ENCODE measurements at places on chromosomes 6 and 20.
A peak's percentile ranks its signal among the peaks of the same experiment; 100 is the strongest.

GRCh38 chr6:135438907-135439535 lies 58.5 kb downstream of the AHI1 start:
- DNase-seq, result no peak

DNA sequence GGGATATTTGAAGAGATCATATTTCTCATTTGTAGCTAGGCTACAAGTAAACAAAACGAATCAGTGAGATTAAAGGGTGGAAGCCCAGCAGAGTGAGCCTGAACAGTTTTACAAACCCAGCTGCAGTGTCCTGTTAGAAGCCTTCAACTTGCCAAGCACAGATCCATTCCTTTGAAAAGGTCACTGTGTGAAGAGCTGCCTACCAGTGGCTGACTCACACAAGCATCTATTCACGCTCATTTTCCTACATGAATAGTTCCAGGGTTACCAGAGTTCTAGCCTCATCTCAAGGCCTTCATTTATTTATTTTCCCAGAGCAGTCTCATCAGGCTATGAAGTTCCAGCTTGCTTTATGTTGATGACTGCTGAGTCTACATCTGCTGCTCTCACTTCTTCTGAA lies 25.7 kb upstream of the MLIP start:
- DNase-seq, result no peak

DNA sequence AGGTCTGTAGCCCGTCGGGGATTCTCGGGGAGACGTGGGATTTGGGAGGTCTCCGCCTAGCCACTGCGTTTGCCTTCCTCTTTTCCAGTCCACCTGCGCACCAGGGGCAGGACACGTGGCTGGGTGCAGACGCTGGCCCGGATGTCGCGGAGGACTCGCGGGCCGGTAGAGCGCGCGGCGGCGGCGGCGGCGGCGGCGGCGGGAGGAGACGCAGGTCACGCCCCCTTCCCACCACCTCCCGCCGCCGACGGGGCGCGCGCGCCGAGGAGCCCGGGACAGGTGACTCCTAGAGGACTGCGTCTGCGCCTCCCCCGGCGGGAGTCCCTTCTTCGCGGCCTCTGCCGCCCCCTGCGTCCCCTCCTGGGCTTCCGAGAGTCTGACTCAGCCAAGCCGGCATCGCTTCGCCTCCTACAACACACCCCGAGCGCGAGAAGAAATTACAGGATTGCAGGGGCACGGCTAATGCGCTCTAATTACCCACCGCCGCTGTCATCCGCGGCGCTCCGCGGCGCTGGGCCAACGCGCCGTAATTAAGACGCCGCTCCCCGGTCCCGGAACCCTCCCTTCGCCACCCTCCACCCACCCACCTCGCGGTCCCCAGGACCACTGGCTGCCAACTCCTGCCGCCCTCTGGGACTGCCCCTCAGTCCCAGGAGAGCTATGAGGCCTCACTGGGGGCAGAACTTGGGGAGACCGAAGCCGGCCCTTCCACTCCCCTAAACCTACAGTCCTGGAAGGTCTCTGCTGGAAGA lies 124.5 kb downstream of the MRPL14 start:
- peak; percentile 30 for DNase-seq

DNA sequence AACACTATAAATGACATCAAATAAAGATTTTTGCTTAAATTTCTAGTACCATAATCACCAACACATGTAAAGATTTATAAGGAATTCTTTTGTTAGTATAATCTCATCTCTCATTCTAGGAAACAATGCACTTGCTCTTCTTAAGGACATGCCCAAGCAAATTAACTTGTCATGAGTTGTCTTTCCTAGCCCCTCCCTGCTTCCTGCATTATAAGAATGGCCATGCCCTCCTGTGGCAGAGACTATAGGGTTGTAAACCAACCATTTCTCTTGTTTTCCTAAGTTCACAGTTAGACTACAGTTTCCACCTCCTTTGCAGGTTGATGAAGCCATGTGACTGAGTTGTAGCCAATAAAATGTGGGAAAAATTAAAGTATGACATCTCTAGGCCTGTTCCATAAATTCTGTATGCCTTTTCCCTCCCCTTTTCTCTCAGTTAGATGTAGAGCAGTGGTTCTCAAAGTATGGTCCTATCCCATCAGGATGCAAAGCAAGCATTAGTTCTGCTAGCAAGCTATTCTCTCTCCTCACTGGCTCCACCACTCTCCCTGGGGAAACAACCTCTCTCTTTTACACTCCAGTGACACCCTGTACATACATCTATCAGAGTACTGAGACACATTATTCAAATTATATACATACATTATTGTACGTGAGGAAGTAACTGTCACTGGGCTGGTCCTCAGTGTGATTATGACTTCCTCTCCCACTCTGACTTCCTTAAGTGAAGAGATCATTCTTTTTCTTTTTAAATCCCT lies 295.0 kb downstream of the PKHD1 start:
- no peak for DNase-seq

DNA sequence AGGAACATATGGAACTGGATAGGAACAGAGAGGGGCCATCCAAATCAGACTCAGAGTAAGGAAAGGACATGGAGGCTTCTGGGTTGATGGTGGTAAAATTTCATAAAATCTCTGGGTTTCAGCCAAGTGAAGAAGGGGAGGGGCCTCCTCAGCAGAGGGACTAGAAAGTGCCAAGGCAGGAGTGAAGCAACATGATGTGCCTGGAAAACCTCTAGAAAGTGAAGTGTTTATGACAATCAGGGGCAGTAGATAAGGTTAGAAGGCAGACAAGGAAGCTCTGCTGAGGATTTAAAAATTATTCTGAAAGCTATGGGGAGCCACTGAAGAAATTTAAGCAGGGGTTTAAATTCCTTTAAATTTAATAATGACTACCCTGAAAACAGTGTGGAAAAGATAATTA lies 126.0 kb upstream of the TENT5A start:
- DNase-seq, result no peak

DNA sequence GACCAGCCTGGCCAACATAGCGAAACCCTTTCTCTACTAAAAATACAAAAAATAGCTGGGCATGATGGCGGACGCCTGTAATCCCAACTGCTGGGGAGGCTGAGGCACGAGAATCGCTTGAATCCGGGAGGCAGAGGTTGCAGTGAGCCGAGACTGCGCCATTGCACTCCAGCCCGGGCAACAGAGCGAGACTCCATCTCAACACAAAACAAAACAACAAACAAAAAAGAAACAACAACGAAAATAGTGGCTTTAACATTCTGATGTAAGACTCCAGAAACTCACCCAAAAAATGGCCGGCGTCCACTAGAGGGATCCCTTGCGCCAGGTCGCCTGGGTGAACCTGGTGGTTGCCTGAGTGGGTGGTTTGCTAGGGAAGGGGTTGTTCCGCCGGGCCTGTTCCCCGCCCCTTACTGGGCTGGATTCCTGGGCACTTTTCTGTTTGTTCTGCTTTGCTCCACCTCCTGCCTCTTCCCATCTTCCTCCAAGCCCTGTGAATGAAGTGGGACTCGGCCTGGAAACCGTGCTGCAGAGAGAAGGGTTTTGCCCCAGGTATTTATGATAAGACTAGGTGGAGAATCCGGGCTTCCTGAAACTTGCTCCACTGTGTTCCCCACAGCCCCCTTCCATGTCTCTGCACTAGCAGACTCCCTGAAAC lies 1.5 kb downstream of the PABPC1L start:
- peak; percentile 13 for DNase-seq

DNA sequence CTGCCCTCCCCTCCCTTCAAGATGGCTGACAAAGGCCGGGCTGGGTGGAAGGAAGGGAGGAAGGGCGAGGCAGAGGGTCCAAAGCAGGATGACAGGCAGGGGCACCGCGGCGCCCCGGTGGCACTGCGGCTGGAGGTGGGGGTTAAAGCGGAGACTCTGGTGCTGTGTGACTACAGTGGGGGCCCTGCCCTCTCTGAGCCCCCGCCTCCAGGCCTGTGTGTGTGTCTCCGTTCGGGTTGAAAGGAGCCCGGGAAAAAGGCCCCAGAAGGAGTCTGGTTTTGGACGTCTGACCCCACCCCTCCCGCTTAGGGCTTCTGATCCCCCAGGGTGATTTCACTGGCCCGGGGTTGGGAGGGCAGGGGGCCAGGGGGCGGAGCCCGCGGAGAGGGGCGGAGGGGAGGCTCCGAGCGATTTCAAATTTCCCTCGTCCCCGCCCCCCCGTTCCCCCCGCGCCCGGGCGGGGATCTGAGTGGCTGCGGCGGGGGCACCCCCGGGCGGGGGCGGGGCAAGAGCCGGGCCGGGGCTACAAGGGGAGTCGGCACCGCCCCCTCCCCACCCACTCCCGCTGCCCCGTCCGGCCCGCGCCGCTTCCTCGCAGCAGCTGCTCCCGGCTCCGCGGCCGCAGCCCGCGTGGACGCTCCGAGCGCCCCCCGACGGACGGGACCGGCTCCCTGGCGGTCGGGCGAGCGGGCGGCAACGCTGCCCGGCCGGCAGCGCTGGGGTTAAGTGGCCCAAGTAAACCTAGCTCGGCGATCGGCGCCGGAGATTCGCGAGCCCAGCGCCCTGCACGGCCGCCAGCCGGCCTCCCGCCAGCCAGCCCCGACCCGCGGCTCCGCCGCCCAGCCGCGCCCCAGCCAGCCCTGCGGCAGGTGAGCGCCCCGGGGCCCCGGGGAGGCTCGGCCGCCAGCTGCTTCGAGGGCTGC lies at the start of gene DNMT3B:
Gene DNMT3B (plus strand): TSS at position 555 of the 923 bp plus-strand sequence. CDS start 17,939 bp downstream, outside the sequence.
- peak; percentile 64 for DNase-seq

- DNase-seq, result no peak
These were observed 119.0 kb downstream of the ISM1 start for GRCh38 chr20:13340088-13340487.

DNA sequence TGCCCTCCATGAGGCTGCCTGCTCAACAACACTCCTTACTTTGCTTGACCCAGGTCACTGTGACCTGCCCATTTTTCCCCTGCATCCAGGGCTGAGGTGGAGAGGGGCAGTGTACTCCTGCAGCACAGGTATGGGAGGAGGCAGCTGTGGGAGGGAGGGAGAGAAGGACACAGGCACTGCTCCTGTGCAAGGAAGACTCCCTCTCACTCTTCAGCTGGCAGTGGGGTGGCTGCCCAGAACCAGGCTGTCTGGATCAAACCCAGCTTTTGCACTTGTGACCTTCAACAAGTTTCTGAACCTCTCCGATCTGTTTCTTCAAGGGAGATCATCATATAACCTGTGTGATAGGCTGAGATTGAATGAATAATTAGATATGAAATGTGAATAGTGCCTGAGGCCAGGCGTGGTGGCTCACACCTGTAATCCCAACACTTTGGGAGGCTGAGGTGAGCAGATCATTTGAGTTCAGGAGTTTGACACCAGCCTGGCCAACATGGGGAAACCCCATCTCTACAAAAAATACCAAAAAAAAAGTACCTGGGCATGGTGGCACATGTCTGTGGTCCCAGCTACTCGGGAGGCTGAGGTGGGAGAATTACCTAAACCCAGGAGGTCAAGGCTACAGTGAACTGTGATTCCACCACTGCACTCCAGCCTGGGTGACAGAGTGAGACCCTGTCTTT lies 14.1 kb downstream of the TGIF2 start:
- DNase-seq, result no peak

- DNase-seq, result no peak
These were observed 17.5 kb upstream of the KCNK16 start for GRCh38 chr6:39339868-39340550.

GRCh38 chr6:41683523-41684310 lies 45.4 kb downstream of the MDFI start:
- peak; percentile 66 for DNase-seq

- no peak for DNase-seq
These were observed 95.3 kb upstream of the RSPO3 start for GRCh38 chr6:127023001-127023778.

DNA sequence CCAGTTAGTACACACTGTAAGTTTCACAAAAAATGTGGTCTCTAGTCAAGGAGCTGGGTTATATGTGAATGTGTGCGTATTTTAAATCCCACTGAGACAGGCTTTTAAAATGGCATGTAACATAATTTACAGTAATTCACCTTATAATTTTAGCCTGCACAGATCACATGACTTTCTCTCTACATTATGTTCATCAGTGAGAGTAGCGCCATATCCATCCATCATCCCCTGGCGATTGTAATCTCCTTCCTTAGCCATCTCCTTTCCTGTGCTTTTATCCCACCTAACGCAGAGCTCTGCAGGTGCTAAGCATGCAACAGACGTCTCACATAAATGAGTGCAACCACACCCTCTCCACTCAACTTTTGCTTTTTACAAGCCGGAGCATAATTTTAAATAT lies 210.8 kb downstream of the TBC1D7 start:
- DNase-seq, result no peak

DNA sequence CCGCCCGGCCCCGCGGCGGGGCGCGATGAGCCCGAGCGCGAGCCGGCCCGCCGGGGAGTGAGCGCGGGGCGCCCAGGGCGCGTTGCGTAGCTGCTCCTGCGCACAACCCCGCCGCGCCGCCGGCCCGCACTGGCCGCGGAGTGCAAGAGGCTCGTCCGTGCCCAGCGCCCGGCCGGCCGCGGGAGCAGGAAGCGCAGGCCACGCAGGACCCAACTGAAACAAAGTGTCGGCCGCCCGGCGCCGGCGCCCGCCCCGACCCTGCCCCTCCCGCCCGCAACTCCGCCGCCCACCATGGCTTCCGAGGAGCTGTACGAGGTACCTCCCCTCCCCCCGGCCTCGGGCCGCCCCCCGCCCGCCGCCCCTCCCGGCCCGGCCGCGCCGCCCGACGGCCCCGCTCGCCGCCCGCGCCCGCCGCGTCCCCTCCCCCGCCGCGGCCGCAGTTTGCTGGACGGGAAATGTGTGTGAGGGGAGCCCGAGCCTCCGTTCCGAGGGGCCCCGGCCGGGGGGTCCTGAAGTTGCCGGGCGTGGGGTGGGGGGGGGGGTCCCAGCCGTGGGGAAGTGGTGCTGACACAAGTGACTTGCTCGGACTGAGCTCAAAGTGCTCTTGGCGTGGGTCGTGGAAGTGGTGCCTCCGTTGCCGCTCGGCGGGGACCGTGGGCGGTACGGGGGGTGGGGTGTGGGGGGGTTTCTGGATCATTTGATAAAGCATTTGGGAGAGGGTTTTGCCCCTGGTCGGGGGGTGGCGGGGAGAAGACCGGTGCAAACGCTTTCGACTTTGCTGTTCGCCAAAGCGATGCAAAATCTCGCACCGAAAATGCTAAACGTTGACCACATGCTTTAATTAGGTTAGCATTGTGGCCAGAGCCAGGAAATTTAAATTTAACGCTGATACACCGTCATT lies 539 bp downstream of the CDYL start:
- peak; percentile 28 for DNase-seq

GRCh38 chr20:6178537-6178936 lies 55.7 kb upstream of the FERMT1 start:
- no peak for DNase-seq

Data from T-helper 9 cell (primary cell).